Central memory CD8-positive, alpha-beta T cell (primary cell): ENCODE measurements at places on chromosomes 1 and 21.

DNA sequence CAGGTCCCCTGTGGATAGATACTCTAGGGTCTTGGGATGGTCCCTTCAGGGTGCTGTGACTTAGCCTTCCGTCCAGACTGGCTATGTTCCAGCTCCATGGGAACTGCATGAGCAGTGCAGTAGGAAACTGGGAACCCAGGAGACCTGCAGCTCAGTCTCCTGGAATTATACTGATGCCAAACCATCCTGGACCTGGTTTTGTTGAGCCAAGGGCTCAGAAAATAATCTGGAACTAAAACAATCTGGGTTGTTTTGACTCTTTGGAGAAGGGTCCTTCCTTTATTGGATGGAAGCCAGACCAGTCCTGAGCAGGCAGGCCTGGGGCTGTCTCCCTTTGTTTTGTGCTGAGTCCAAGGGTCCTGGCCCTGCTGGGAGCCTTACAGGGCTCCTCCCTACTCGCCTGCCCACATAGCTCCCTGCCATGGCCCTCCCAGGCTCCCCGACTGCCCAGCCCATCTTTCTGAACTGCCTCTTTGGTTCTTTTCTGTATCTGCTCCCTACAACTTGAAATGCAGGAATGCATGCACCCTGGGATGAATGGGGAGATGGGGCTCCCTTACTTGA lies 1.2 kb downstream of the IPO13 start:
- DNase-seq = no peak

- no peak for DNase-seq
Measured at GRCh38 chr1:225250432-225250831, 177.4 kb downstream of the LBR start.

GRCh38 chr1:106072909-106073600 lies 983.4 kb upstream of the PRMT6 start:
- no peak for DNase-seq

DNA sequence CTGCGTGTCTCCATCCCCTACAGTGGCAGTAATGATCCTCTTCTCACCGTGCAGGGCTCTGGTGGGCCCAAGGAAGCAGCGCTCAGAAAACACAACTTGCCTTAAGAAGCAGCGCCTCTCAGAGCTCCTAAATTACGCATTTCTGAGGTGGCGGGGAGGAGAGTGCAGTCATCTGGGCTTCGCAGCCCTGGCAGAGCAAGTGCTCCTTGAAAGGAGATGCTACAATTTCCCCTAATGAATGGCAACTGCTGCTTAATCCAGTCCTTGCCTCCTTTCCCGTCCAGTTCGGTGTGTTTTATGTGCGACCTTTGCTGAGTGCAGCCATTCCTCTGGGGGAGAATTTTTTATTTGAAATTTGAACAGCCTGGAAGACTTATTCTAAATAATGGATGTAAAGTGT lies 287.3 kb downstream of the PTPRU start:
- DNase-seq = no peak

GRCh38 chr1:61442544-61442943 lies 282.4 kb downstream of the TM2D1 start:
- no peak for DNase-seq

DNA sequence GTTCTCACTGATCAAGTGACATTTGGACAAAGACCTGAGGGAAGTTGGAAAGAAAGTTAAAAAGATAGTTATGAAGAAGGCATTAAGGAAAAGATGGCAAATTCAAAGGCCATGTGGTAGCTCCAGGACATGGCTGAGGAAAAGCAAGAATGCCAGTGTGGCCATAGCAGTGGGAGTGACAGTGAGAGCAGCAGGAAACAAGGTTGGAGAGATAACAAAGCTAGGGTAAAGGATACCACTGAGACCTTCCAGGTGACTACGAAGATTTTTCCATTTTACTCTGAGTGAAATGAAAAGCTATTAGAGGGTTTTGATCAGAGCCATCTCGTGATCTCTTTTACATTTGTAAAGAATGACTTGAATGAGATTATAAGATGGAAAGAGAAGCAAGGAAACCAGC lies 170.6 kb downstream of the SLC44A5 start:
- DNase-seq = no peak

GRCh38 chr1:205812271-205812877 lies 624 bp downstream of the SLC41A1 start:
- no peak for DNase-seq

GRCh38 chr21:38841472-38841871 lies 35.7 kb downstream of the ETS2 start:
- DNase-seq = no peak

DNA sequence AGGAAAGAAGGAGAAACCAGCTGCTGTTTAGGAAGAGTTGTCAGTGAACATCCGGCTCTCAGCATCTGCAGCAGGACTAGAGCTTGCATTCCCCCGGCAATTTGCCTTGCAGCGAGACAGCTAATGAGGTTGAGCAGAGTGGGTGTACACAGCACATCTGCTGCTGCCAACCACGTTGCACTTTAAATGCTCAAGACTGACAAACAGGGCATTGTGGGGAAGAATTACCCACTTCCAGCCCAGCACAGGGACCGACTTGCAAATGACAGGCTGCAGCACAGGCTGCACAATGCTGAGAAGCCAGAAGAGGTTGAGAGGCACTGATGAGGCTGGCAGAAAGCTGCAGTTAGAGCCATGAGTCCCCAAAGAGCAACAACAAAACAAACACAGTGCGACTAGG lies 47.5 kb upstream of the PLA2G2C start:
- no peak for DNase-seq

- no peak for DNase-seq
Measured at GRCh38 chr1:226884966-226885820, 14.8 kb downstream of the PSEN2 start.

- DNase-seq = no peak
Measured at GRCh38 chr1:236741753-236742152, 53.3 kb upstream of the MTR start.

DNA sequence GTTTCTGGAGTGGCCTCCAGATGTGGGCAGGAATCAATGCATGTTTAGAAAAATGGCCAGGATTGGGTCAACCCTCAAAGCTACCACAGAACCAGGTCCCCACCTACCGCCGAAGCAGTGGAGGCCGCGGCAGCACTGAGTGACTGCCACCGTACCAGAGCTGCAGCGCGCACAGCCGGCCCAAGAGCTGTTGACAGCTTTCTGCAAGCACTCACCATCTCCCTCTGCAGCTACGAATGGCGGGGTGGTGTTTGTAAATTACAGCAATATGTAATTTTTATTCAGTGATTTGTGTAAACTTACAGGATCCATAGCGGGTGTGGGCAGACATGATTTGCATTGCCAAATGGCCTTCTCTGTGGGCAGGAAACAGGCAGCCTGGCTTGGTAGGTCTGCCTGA lies 96.4 kb downstream of the CAMK2N1 start:
- DNase-seq = no peak

DNA sequence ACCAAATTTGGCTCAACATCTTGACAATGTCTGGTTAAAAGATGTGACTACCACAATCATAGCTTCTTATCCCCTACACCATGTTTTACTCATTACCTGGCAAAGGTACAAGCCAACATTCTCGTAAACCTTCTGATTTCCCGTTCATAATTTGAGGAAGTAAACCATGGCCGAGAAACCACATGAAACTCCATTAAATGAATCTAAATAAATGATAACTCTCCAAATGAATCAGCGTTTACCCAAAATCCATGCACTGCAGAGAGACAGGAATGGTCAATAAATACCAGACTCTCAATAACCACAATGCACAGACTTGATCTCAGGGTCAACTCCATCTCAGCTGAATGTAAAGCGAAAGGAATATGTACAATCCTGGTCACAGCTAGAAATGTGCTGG lies 125.2 kb downstream of the TYW3 start:
- DNase-seq = no peak

GRCh38 chr1:46183926-46184557 lies 7.8 kb upstream of the P3R3URF start:
- DNase-seq = no peak
